ENCODE measurements at places on chromosomes 12 and 14.

- DNase-seq, result no peak
Observed at GRCh38 chr12:7093892-7094291, 1.6 kb upstream of the C1R start.

DNA sequence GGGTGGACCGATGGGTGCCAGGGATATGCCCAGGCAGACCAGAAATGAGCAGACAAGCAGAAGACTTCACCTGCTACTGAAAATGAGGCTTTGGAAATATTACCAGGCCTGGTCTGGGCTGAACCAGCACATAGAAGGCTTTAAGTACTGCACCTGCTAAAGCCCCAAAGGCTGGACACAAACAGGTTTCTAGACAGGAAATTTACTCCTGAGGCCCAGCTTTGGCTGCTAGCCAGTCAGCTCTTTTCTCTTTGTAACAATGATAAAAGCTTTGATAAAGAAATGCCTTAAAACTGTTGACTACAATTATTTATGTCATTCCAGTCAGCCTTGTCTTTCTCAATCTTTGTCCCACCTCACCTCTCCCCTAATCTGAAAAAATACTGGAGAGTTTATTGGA, 228.9 kb upstream of the EGLN3 start:
- DNase-seq, result no peak

DNA sequence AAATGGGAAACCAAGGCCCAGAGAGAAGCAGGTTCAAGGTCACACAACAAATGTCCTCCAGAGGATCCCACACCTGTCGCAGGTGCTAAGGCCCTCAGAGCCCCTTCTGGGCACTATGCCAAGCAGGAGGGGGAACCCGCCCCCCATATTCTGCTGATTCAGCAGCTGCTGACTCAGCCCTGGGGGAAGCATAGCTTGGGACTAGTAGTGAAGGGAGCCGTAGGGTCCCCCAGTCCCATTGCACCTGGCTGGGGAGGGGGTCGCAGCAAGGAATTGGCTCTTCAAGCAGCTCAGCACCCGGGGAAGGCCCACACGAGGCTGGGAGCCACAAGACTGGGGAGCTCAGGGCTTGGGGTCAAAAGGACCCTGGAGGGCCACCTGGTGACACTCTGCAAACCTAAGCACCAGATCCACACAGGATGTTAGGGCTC, 1.0 kb downstream of the RASAL1 start:
- no peak for DNase-seq

DNA sequence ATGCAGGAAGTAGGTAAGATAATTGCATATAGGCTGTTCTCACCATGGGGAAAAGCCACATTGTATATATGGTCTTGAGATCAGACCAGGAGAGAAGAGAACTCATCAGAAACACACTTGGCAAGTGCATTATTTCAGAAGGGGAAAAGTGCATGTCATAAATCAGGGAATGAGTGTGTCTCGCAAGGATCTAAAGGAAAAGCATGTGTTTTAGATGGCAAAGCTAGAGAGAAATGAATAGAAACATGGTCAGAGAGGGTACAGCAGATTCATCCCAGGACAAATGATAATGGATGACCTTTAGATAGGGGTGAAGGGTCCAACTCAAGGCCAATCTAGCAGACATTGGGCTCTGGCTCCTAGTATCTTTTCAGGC, 230.2 kb upstream of the NAV3 start:
- no peak for DNase-seq

GRCh38 chr14:48771717-48772116, 814.5 kb downstream of the RPS29 start:
- DNase-seq, result no peak

DNA sequence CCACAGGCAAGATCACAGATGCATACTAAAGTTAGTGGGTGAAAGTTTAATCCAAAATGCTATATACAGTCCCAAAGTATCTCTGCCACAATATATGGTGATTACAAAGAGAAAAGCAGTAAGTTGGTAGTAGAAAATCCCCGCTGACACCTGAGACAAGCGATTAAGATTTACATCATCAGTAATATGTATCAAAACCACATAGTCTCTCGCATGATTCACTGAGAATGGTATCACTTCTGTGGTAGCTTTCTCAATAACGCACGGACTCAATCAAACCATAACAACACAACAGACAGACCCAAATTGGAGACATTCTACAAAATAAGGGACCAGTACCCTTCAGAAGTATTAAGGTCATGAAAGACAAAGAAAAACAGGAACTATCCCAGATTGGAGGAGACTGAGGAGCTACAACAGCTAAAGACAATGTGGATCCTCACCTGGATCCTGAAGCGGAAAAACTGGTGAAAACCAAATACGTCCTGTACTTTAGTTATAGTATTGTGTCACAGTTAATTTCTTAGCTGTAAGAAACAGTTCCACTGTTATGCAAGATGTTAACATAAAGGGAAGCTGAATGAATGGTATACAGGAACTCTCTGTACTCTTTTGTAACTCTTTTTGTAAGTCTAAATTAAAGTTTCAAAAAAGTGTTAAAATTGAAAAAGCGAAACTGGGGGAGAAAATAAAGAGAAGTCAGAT, 51.0 kb downstream of the SPTLC2 start:
- no peak for DNase-seq

- no peak for DNase-seq
Observed at GRCh38 chr14:68111853-68112270, 292.3 kb downstream of the RAD51B start.

DNA sequence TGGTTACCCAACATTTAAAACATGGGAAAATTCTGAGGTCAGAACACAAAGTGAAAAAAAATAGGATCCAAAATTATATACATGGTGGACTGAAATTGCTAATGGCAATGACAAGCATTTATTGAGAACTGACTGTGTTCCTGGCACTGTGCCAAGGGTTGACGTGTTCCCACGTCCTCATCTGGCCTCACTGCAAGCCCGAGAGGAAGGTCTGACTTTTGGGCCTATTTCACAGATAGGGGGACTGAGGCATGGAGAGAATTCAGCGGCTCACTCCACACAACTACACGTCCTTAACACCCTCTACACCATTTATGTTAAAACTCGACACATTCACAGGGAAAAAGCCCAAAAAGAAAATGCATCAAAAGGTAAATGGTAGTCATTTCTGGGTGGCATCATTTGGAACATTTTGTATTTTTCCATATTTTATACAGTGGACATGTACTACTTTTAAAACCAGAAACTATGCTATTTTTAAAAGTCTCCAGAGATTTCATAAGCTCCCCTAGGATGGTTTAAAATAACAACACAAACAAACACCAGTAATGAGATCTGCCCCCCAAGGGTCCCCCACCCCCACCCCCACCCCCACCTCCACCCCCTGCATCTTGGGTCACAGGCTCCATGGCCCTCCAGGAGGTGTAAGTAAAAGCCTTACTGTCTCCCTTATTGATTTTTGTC, 27.7 kb downstream of the CLMN start:
- peak; percentile 10 for DNase-seq

- no peak for DNase-seq
Observed at GRCh38 chr12:82730953-82731459, 44.3 kb downstream of the TMTC2 start.

- DNase-seq, result no peak
Observed at GRCh38 chr12:100529756-100530350, 43.6 kb upstream of the GAS2L3 start.

DNA sequence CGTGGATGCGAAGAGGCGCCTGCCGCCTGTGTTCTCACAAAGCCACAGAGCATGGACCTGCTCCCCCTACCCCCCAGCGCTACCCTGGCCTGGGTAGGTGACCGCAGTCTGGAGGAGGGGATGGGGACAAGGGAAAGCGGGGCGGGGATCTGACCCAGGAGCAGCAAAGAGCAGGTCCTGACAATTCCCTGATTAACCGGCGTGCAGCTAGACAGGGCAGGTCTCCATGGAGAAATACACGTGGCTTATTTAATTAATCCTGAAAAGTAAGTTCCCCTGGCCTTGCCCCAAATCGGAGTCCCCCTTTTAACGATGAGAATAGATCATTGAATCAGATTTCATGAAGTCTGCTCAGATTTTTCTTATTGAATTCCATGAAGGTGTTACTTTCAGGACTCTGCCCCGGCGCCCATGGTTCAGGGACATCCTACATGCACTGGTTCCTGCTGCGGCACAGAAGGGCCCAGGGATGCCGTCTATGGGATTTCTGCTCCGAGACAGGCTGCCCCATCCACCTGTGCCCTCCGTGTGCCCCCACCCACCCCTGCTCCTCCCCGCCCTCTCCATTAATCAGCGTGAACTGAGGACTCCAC, 251.0 kb upstream of the SFSWAP start:
- DNase-seq, result no peak

DNA sequence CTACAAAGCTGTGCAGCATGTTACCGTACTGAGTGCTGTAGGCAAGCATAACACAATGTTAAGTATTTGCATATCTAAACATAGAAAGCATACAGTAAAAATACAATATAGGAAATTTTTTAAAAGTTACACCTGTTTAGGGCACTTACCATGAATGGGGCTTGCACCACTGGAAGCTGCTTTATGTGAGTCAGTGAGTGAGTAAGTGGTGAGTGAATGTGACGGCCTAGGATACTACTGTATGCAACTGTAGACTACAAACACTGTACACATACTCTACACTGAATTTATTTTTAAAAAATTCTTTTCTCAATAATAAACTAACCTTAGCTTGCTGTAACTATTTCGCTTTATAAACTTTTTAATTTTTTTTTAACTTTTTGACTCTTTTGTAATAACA, 82.1 kb upstream of the FSCB start:
- no peak for DNase-seq

GRCh38 chr14:50531595-50532501, 521 bp downstream of the MAP4K5 start:
- DNase-seq, result peak; percentile 37

- DNase-seq, result no peak
Observed at GRCh38 chr12:84165998-84166571, 746.5 kb downstream of the SLC6A15 start.

- no peak for DNase-seq
Observed at GRCh38 chr12:127162307-127162706, 1104.7 kb upstream of the TMEM132C start.

- no peak for DNase-seq
Observed at GRCh38 chr14:37013078-37013477, 159.3 kb downstream of the SLC25A21 start.

- DNase-seq, result no peak
Observed at GRCh38 chr12:96424601-96425000, 24.4 kb upstream of the CDK17 start.

GRCh38 chr12:40183715-40184114, 41.1 kb upstream of the LRRK2 start:
- DNase-seq, result no peak

DNA sequence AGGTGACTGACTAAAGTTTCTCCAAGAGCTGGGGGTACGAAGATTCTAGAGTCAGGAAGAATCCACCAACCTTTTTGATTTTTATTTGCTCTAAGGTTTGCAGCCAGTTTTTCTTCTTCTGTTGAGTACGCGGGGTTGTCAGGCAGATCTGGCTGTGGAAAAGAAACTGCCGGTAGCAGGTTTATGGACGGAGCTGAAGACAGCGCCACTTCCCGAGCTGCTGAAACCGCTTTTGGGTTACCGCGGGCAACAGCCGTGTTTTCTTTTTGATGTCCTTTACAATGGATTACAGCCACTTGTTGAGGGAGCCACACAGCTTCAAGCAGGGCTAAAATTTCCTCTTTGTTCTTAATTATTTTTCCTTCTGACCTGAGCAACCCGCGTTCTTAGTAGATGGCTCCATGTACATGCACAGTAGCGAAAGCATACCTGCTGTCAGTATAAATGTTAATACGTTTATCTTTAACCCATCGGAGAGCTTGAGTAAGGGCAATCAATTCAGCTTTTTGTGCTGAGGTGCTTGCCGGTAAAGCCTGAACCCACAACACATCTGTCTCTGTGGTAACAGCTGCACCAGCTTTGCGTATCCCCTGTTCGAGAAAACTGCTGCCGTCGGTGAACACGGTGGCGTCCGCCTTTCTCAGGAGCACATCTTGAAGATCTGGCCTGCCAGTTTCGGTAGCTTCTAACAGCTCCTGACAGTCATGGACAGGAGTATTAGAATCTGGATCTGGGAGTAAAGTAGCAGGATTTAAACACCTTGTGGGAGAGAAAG, 674.3 kb downstream of the TMEM121 start:
- peak; percentile 56 for DNase-seq

DNA sequence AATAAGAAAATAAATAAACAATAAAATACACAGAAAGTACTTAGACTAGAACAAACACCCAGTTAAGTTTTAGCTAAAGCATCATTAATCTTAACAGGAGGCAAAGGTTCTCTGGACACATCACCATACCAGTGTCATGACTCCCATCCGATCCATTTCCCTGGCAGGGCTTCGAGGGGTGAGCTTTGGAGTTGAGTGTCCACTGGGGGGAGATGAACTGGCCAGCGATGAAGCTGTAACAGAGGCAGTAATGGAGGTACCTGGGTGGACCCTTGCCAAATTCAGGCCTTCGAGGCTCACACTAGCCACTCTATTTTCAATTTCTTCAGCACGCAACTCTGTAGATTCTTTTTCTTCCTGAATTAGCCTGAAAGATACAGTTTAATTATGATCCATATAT, 269.5 kb downstream of the ACSS3 start:
- DNase-seq, result no peak

- DNase-seq, result no peak
Observed at GRCh38 chr14:67473290-67474082, 15.0 kb downstream of the TMEM229B start.

DNA sequence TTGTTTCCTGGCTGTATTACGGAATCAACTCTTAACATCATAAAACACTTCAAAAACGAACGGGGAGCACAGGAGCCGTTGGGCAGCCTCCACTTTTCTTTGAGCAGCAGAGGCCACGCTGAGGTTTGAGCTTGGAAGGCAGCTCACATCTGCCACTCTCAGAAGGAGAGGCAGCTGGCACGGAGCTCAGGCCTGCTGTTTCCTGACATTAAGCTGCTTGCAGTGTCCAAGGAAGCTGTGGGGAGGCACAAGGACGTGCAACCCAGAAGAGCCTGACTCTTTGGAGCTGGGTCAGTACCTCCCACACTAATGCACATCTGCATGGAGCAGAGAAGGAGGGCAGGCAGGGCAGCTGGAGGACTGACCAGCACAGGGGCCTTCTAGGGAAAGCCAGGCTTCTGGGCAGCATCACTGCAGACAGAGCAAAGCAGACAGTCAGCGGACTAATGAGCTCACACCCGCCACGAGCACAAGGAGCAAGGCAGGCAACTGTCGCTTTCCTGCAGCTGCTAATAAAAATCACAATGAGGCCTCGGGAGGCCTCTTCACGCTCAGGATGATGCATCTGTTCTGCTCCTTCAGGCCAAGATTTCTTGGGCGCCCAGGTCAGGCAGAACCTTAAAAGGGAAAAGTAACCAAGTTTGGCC, 211.1 kb downstream of the GLT1D1 start:
- DNase-seq, result no peak

GRCh38 chr12:99232324-99232723, 415.2 kb upstream of the GARIN6 start:
- DNase-seq, result no peak

GRCh38 chr14:55361190-55361589, 50.4 kb downstream of the ATG14 start:
- no peak for DNase-seq

GRCh38 chr12:91877456-91878235, 268.0 kb downstream of the BTG1 start:
- DNase-seq, result peak; percentile 41

Measured in CD4-positive, alpha-beta T cell treated with Interleukin-6 for 4 hours (primary cell).